Stimulated activated CD8-positive, alpha-beta memory T cell treated with anti-CD3 and anti-CD28 coated beads, Interleukin-4, amount 100 ng/mL, for 4 hours (primary cell): ENCODE measurements at places on chromosomes 3 and 15.

DNA sequence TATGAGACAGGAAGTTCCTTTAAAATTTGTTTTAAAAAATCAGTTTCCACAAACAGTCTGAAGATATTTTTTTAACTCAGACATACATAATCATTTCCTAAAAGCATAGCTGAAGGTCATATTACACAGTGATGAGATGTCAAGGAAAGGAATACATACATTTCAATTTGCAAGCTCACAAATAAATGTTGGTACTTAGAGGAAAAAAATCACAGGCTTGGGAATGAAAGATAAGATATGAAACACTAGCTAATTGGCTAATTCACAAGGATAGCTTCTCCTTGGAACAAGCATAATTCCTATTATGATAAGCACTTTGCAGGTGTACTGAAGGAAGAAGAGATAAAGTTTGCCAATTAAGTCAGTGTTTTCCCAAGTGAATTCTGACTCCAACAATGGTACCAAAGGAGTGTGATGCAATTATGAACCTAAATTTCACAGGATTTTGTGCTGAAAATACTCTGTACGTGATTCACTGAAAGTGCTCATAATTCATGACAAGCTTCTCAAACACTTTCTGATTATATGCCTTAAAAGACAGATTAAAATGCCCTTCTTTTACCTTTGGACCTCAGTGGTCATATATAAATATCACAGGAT lies 112.4 kb downstream of the FRMD5 start:
- no peak for DNase-seq

- DNase-seq, result no peak
Observed at GRCh38 chr3:165859061-165859460, 21.8 kb upstream of the BCHE start.

DNA sequence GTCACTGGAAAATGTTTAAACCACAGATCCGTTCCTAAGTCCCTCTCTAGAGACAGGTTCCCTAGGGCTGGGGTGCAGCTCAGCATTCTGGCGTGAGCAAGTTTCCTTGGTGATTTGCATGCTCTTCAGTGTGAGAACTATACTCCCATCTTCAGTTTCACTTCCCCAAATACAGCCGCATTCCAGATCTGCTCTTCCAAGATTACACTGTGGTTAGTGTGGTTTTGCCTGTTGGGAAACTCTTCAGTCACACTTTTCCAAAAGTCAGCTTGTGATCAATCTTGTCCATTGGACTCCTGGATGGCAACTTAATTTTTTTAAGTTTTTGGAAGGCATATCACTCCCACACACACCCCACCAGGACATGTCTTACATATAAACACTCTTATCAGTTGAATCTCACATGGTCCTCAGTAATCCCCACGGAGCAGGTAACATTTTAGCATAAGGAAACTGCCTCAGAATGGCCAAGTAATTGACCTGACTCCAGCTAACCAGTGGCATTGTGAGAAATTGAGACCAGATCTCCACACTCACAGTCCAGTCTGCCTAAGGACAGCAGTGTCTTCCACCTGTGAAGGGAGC lies 33.5 kb upstream of the PTPN23 start:
- DNase-seq, result no peak

GRCh38 chr15:55909036-55909811 lies 84.2 kb downstream of the NEDD4 start:
- DNase-seq, result no peak

DNA sequence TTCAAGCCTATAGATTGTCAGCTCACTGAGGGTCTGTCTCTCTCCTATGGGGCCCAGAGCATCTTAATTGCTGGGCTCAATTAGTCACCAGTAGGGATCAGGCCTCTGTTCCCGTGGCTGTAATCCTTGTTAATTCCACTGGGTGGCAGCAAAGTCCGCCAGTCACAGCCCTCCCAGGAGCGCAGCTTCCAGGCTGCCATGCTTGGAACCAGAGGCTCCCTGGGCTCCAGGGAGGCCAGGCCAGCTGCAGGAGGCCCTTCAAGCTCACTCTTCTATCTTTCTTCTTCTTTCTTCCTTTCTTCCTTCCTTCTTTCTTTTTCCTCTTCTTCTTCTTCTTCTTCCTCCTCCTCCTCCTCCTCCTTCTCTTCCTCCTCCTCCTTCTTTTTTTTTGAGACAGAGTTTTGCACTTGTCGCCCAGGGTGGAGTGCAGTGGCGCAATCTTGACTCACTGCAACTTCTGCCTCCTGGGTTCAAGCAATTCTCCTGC lies 14.4 kb downstream of the RNU5B-1 start:
- DNase-seq, result peak; percentile 47

- no peak for DNase-seq
Observed at GRCh38 chr3:138474163-138474562, 39.7 kb downstream of the ESYT3 start.

DNA sequence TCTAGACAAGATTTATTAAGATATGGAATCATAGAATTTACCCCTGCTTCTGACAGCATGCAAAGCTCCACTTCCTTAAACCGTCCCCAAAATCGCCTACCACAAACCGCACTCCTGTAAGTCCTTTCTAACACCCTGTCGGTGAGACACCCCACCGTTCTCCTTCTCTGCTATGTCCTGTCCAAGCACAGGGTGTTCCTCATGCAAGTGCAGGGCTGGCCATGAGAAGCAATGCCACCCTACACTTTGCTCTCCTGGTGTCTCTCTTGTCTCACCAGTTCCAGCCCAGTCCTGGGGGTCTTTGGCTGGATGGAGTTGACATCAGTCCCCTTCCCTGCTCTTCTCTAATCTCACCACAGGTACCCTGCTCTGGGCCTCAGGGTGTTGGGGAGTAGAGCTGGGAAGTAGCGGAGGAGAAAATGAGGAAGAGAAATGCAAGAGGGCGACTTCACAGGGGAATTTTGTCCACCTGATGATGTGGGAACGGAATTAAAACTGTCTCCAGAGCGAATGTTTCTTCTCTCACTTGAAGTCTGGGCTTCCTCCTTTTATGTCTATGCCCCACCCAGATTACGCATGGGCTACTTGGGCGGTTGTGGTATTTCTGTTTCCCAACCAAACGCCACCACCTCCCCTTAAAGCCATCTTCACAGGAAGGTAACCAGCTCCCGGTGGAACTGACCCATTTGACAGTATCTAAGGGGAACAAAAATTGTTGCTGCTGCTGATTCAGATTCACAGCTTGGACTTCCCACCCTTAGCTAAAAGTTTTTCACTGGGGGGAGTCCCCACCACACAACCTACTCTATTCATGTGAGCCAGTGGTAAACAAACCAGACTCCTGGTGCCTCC lies 49.9 kb downstream of the CASR start:
- DNase-seq, result no peak

DNA sequence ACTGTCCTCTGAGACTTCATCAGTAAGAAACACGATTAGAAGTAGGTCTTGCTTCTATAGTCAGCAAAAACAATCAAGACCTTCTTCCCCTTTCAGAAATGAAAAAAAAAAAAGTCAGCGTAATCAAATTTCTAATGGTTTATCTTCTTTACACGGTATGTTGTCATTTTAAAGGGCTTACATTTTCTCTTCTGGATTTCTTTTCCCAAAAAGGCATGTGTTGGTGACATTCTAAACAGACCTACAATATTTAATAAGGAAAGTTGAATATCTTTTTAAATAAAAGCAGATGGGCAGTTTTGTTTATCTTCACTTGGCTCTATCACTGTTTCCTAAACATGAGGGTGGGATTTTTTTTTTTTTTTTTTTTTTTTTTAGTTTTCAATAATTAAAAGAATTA lies 197.3 kb upstream of the ADAMTS9 start:
- DNase-seq, result no peak

DNA sequence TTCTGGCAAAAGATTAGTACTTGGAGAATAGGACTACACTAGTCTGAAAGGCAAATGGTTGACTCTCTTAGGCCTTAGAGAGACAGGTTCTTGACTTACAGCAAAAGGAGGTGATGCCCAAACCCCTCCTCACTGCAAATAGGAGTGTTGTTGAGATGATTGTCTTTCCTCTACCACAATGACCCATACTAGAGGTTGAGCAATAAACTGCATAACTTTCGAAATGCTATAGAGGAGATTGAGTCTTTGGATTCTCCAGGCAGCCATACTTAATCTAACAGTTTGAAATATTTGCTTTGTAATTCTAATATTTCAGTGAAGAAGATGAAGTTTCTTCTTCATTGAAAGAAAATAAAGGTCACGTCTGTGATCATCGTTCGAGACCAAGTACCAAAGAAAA lies 498.5 kb upstream of the GBE1 start:
- no peak for DNase-seq

- DNase-seq, result no peak
Observed at GRCh38 chr3:69422751-69423150, 36.9 kb upstream of the FRMD4B start.

DNA sequence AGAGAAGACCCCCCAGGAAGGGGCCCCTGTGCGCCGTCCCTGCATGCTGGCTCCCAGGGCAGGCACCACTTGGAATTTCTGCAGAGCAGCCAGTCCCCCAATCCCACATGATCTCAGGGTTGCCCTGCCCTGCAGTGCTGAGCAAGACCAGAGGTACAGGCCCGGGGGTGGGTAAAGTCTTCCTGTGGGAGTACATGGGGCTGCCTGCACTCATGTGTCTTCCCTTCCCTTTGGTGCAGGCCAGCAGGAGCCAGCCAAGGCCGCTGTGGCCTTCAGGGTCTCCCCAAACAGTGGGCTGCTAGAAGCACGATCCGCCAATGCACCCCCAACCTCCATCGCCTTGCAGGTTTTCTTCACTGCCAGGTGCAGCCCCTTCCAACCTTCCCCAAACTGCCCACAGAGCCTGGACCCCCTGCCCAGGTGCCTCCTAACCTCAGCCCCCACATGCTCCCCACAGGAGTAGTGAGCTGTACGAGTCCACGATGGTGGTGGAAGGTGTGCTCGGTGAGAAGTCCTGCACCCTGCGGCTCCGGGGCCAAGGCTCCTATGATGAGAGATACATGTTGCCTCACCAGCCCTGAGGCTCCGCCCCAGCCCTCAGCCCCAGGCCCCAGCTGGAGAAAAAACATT lies 15.0 kb downstream of the ACAA1 start:
- DNase-seq, result no peak

DNA sequence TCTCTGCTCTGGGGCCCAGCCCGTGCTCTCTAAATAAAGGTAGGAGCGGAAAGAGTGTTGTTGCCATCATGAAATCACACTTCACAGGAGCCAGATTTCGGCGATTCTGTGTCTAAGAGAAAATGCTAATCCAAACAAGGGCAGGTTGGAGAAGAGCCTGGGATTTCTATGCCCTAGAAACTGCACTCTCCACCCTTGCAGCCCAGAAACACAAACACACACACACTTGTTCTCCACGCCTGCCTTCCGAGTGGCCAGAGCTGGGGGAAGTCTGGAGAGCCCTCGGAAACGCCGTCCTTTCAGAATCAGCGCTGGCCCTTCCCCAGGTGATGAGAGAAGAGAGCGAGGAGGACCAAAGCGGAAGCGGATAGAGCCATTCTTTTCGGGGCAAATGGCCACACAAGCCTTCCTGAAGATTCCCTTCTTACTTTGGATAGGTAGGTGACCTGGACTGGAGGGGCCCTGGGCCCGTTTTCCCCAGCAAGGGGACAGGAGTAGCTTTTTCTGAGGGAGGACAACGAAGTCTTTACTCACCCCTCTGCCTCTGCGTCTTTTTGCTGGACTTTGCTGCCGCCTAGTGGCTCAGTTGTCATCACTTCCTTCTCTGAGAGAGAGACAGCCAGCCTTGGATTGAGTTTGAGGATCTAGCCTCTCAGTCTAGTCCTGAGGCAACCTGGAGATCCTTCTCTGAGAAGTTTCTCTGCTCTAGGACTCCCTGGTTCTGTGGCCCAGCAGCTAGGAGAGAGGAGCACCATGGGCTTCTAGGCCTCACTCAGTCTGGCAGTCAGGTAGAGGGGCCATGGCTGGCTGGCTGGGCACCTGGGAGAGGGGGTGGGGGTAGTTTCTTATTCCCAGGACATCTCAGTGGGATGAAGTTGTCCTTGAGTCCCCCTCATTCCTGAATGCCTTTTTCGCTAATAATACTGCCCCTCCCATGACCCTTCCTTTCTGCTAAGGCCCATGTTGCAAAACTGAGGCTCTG lies 37.7 kb downstream of the SENP8 start:
- peak; percentile 79 for DNase-seq

DNA sequence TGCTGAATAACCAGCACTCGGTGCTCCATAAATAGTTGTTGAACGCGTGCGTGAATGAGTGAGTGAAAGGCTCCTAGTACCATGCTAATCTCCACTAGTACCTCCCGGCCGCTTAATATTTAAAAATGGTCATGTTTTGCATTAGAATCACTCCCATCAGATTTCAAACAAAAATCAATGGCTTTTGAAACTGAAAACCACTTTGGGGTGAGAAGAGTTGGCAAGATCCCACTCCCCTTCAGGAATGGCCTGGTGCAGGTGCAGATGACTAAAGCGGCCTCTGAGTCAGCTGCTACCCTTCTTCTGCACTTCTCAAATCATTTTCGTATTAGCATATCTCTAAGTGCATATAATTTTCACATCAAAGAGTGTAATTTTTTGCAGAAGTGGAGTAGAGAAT lies 425.3 kb upstream of the PROK2 start:
- DNase-seq, result no peak

GRCh38 chr15:69854001-69854400 lies 243.7 kb downstream of the TLE3 start:
- DNase-seq, result no peak

- DNase-seq, result no peak
Observed at GRCh38 chr3:10447527-10448260, 57.7 kb downstream of the ATP2B2 start.

GRCh38 chr3:757711-758110 lies 335.1 kb upstream of the CNTN6 start:
- DNase-seq, result no peak

- no peak for DNase-seq
Observed at GRCh38 chr3:46607603-46608028, 4.7 kb upstream of the FAM240A start.

DNA sequence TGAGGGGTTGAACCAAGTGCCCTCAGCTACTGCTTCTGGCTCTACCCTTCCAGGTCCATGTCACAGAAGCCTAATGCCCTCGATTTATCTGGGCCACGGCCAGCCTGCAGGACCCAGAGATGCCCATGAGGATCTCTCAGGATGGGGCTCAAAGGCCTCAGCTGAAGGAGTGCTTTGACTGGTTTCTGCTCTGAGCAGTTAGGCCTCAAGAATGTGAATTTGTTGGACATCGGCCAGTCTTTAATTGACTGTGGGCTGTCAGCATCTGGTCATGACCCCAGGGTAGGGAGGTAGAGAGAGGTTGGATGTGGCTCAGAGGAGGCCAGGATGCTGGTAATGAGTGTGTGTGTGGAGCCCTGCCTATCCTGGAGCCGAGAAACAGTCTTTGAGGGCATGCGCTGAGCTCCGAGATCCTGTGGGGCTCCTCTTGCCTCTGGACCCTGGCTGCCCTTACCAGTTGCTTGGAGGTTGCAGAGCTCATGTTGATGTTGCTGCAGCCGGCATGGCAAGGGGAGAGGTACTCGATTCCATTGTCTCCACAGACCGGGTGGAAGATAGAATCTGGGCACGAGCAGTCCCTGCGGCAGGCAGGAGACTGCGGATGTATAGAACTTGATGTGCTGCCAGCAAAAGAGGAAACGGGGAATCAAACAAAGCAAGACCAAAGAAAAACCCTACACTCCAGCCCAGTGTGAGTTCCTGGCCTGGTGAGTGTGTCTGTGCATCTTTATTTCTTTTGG lies 49.1 kb upstream of the RAB6B start:
- DNase-seq, result no peak
